CD4-positive, CD25-positive, alpha-beta regulatory T cell (primary cell): ENCODE measurements at places on chromosomes 1 and 21. TPM values are rescaled to one million over a fixed set of nuclear protein-coding genes. Genes with fewer than 3 reads are reported as not detected.

Gene TFF3
- total RNA-seq = not detected

DNA sequence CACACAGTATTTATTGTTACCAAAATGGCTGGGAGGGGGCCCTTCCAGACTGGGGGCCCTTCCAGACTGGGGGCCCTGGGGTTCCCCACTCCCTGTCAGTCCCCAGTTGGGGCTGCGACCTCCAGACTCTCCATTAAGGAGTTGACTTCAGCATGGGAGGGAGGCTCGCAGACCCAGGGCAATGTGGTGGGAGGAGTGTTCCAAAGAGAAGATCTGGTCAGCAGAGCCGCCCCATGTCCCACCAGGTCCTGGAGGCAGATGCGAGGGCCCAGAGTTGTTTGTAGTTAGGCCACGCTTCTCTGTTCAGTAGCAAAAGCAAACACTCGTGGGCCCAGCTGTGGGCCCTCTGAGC, 285.5 kb downstream of the LRRC40 start:
- H3K4me1 ChIP-seq = no peaks in the 10 kb centered on the region
- H3K36me3 ChIP-seq = no peaks in the 10 kb centered on the region
- H3K4me3 ChIP-seq = no peak overlapping the region

- no peaks in the 10 kb centered on the region for H3K36me3 ChIP-seq
- H3K27ac ChIP-seq = no peak overlapping the region
- no peaks in the 10 kb centered on the region for H3K27me3 ChIP-seq
Measured at GRCh38 chr1:17874231-17874630, 119.1 kb downstream of the ACTL8 start.

Gene ICOSLG
- total RNA-seq = 22.6 TPM

Gene GUCA2A
- total RNA-seq = not detected
